Cortex of kidney (tissue), 1 donor: ENCODE measurements at places on chromosomes 3 and 15.

GRCh38 chr3:17552351-17552750 is 190.1 kb downstream of the TBC1D5 start:
- DNase-seq = no peak

DNA sequence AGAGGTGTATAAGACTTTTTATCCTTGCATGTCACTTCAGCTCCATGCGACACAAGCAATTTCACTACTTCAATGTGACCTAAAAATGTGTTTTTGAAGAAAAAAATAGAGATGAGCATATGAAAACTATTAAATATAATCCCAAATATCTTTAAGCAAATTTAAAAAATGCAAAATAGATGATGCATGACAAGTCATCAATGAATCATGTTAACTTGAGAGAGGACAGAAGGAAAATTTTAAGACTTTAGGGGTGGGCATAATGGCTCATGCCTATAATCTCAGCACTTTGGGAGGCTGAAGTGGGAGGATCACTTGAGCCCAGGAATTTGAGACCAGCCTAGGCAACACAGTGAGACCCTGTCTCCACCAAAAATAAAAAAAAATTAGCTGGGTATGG is 73.3 kb downstream of the ANKRD28 start:
- DNase-seq = no peak

GRCh38 chr15:95718441-95718840 is 612.1 kb upstream of the NR2F2 start:
- DNase-seq = no peak

- DNase-seq = no peak
These were observed 181.1 kb downstream of the ITPR1 start for GRCh38 chr3:4674216-4674615.

DNA sequence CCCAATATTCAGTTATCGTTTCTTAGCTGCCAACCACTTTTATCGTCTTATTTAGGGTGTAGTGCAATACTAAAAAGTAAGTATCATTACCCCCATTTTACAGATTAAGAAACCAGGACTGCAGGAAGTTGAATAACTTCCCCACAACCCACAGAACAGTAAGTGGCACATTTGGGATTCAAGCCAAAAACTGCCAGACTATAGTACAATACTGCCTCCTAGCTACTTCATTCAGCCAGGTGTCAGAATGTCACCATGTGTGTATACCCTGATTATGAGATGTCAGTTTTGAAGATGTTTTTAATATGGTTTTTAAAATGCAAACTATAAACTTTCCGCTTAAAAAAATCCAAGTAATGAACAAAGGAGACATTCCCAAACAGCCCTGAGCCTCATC is 74.2 kb upstream of the PROK2 start:
- DNase-seq = no peak

DNA sequence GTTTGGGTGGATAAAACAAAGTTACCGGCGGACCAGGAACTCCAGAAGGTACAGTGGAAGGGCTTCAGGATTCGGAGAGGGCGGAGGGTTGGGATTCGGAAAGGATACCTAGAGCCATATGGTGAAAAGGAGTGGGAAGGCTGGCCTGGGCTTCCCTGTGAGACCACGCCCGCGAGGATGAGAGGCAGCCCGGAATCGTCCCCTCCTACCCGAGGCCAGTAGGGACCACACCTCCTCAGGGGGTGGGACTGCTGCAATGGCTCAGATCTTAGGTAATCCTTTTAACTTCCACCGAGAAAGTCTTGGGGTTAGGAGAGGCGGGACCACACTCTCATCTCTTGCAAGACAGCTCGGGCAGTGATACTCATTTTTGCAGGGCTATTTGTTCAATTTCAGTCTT is 511.3 kb downstream of the OCA2 start:
- no peak for DNase-seq

- DNase-seq = no peak
These were observed 64.2 kb upstream of the FNDC3B start for GRCh38 chr3:171974986-171975837.

- DNase-seq = no peak
These were observed 106.7 kb downstream of the MYO5A start for GRCh38 chr15:52422001-52422400.

DNA sequence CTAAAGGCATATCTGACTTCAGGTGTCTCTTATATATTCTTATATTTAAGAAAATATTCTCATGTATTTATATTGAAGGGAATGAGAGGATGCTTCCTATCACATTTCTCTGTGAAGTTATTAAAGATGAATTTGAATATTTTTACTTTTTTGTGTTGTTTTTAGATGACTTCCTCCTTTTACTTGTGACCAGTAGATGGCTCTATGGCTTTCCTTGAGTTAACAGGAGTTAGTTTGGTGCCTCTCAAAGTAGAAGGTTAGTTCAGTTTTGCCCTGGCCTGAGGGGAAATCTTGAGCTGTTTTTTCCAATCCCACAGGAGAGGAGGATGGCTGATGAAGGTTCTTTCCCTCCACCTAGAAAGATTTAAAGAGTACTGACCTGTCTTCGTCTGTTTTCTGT is 80.7 kb downstream of the SQOR start:
- DNase-seq = no peak
